T-helper 9 cell (primary cell): ENCODE measurements at places on chromosomes 16 and 17.

GRCh38 chr17:35875072-35875799, 4.9 kb downstream of the CCL5 start:
- no peak for DNase-seq

- no peak for DNase-seq
These were observed 3.3 kb upstream of the ELMO3 start for GRCh38 chr16:67195676-67196075.

- DNase-seq = no peak
These were observed 2.9 kb downstream of the MARCHF10 start for GRCh38 chr17:62805234-62805633.

- DNase-seq = no peak
These were observed 60.4 kb downstream of the ZDHHC7 start for GRCh38 chr16:84950906-84951305.

DNA sequence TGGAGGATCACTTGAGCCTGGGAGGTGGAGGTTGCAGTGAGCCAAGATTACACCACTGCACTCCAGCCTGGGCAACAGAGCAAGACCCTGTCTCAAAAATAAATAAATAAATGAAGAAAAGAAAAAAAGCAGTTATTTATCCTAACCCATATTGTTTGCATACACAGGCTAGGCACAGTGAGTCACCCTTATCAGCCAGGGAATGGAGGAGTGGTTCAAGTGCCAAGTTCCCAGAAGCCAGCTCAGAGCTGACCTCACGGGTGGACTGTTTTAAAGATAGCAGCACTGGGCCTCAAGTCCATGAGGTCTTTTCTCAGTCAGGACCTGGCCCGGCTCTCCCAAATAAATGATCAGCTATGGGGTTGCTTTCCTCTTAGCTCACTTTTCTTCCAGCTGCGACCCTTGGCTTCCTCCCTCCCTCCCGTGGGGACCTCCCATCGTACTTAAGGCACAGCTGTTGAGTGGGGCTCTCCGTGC, 22.6 kb upstream of the MGAT5B start:
- DNase-seq = no peak

DNA sequence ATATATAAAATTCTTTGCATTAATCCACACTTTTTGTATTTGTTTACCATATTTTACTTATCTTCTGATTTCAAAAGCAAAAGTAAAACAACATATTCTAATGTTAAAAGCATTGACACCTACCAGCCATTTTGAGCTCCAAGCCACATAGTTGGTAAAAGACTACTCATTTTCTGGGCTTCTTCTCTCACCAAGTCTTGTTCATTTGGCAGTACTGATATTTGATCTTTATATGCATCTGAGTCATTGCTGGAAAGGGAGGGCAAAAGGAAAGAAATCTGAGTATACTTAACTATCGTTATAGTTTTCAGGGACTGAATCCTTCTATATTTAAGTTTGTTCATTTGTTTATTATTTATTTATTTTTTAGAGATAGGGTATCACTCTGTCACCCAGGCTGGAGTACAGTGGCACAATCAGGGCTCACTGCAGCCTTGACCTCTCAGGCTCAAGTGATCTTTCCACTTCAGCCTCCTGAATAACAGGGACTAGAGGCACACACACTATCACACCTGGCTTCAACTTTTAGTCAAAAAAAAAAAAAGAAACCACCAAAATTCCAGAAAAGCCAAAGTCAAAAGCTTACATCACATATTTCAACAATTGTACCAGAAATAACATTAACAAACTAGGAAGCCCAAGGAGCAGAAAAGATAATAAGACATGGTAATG, 121.0 kb upstream of the TOB1 start:
- no peak for DNase-seq

GRCh38 chr16:89779909-89780305, 36.5 kb downstream of the FANCA start:
- no peak for DNase-seq

- no peak for DNase-seq
These were observed 70.1 kb downstream of the ABCC1 start for GRCh38 chr16:16019488-16019887.

DNA sequence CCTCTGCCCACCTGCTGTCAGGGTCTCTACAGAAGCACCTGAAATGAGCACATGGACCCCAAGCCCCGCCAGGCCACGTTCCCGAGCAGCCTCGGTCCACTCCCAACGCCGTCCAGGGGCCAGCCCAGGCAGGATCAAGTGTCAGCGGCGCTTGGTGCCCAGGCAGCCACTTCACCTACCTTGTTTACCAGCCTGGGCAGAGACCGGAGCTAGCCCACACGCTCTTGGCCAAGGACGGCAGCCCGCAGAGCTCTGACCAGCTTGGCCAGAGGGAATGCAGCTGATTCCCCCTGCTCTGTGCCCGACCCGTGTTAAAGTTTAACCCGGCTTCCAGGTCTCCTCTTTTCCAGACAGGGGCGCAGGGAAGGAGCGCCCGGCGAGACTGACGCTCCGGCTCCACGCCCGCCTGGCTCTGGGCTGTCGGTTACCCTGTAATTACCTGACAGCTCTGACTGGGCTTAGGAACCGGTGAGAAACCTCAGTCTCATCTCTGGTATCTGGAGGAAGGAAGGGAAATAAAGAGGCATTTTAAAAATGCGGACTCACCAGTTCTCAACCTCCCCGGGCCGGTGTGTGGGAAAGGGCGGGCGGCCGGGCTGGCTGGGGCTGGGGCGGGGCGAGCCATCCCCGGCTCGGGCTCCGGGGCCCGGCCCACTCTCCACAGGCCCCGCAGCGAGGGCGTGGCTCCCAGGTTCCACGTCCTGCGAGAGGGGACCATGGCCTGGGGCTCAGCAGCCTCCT, 4.6 kb downstream of the KIFC3 start:
- no peak for DNase-seq

DNA sequence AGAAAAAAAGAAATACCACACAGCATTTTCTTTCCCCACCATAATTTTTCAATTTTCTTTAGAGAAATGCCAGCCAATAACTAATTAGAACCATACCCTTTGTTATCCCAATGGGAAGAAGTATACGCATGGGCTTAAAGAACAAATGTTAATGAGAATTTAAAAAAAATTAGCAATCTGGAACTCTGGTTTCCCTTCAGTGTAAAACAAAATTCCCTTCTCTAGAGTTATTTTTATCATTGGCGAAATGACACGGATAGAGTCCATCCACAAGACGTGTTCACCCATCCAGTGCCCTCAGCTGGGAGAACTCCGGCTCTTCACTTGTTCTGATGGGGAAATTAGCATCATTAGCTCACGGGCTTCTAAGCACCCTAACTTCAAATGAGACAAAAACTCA, 3.3 kb downstream of the NXN start:
- DNase-seq = no peak

GRCh38 chr16:86432691-86433090, 77.6 kb upstream of the FOXF1 start:
- no peak for DNase-seq

- DNase-seq = no peak
These were observed 19.0 kb upstream of the CPHXL start for GRCh38 chr16:75745242-75745641.

DNA sequence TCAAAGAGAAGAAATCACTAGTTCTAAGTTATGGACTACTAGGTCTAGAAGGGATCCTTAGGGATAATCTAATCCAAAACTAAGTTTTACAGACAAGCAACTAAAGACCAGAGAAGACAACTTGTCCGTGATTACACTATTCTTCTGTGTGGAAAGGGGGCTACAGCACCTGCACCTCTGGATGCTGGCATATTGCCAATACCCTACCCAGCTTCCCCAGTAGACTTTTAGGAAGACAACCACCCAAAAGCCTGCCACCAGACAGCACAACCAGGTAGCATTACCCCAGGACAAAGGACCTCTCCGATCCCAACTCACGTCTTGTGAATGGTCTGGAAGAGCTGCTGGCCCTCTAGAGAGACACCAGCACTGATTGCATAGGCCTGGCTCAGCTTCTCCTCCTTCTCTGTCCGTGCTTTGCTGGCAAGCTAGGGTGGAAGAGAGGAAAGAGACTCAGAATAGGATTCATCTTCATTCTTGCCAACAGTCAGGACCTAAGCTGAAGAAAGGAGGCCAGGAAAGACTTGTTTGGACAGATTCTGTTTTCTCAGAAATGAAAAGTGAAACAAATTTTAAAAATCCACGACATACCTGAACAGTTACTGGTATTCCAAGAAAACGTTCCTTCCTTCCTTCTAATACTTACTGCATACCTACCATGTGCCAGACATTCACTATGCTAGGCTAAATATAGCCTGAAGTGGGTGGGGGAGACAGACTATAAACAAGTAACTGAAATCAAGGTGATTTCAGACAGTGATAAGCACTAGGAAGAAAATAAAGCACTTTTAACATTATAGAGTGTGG, 25.3 kb upstream of the TMEM101 start:
- DNase-seq = no peak

GRCh38 chr17:77442976-77443747, 302.4 kb downstream of the SEC14L1 start:
- DNase-seq = no peak

DNA sequence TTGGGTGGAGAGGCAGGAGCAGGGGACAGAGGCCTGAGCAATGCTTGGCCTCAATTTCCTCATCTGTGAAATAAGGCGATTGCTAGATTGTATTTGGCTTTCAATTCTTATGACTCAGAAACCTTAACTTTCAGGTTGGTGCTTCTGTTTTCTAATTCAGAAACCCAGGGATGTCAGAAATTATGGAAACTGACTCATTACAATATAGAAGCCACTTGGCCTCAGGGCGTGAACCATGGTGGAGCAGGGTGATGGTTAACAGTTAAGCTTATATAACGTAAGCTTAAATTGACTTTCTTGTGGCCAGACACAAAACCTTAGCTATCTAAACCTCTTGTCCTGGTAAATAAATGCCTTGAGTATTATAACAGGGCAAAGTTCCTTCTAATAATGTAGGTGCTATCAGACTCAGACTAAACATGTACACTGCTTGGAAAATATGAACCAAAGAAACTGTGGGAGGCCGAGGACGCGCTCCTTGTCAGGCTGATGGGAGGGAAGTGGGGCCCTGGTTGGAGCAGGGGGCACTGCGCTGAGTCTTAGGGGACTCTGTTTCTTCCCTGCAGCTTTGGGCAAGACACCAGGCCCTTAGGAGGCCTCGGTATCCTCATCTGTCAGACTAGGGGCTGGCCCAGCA, 17.1 kb upstream of the SREBF1 start:
- no peak for DNase-seq

DNA sequence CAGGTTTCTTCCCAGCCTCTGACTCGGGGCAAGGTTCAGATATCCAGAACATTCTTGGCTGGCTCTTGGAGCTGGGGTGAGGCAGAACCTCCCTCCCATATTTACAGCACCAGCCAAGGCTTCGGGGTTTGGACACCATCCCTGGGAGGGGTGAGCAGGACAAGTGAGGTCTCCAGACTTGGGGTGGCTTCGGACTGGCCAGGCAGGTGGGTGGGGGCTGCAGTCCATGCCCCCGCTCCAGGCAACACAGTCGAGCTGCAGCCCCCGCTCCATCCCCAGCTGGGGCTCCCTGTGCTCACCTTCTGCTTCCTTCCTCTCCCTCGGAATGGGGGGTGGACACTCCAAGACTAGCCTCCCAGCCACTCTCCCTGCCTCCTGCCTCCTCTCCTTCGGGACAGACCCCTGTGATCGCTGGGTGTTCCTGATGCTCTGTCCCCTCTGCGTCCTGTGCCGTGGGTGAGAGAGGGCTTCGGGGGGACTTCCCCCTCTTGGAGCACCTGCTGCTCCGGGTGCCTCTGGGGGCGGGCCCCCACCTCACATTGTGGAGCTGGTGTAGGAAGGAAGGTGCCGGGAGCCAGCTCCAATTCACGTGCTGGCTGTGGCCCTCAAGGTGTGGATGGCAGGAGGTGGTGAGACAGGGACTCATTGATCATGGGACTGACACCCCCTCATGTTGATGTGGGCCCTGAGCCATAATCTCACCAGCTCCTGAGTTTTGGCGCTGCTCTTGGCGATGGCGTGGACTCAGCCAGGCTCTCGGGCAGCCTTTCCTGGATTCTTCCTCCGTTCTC, 189.2 kb downstream of the SEC14L1 start:
- no peak for DNase-seq

DNA sequence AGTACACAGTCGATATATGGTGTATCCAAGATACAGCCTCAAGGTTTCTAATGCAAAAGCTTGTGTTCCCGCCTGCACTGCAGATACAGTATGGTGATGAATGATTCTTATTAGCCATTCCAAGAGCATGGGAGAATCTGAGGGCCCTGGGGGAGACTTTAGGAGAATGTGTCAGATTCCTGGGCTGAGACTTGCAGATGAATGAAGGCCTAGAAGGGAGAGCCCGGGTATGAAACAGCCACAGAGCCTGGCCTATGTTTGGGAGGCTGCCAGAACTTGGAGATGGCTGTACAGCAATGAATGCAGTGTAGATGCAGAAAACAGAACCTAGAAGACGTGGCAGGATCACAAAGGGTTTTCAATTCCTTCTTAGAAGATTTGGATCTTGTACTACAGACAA, 510.7 kb downstream of the HAPSTR1 start:
- no peak for DNase-seq

GRCh38 chr17:9389111-9389527, 186.5 kb downstream of the STX8 start:
- DNase-seq = no peak

DNA sequence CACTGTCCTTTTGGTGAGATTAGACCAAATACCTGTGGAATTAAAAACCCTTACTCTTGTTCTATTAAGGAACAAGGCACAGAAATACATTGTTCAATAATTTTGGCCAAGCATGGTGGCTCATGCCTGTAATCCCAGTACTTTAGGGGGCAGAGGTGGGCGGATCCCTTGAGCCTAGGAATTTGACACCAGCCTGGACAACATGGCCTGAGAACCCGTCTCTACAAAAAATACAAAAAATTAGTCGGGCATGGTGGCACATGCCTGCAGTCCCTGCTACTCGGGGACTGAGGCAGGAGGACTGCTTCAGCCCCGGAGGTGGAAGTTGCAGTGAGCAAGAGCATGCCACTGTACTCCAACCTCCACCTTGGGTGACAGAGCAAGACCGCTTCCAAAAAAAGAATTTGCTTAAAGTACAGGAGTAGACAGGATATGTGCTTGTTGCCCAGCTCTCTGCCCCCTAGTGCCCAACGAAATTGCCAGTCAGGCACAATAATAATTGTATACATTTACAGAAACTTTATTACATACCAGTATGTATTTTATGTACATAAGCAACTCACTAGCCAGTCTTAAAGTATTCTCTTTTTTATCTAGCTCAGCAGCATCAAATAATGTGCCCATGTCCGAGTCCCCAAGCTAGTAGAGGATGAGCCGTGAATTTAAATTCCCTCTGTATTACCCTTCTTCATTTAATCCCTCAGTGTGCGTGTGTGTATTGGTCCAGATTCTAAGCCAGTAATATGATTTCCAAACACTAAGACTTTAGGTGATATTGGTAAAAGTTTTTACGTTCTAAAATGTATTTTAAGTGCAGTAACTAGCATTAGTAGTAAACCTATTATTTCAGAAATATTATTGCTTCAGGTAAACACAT, 1.4 kb downstream of the THUMPD1 start:
- peak; percentile 2 for DNase-seq

- no peak for DNase-seq
These were observed 93.4 kb downstream of the NCOR1 start for GRCh38 chr17:16121915-16122314.

- DNase-seq = no peak
These were observed 27.9 kb upstream of the RAI1 start for GRCh38 chr17:17653343-17653742.
